ENCODE measurements at places on chromosomes 1 and 21. TPM values are rescaled to one million over a fixed set of nuclear protein-coding genes. Genes with fewer than 3 reads are reported as not detected.

DNA sequence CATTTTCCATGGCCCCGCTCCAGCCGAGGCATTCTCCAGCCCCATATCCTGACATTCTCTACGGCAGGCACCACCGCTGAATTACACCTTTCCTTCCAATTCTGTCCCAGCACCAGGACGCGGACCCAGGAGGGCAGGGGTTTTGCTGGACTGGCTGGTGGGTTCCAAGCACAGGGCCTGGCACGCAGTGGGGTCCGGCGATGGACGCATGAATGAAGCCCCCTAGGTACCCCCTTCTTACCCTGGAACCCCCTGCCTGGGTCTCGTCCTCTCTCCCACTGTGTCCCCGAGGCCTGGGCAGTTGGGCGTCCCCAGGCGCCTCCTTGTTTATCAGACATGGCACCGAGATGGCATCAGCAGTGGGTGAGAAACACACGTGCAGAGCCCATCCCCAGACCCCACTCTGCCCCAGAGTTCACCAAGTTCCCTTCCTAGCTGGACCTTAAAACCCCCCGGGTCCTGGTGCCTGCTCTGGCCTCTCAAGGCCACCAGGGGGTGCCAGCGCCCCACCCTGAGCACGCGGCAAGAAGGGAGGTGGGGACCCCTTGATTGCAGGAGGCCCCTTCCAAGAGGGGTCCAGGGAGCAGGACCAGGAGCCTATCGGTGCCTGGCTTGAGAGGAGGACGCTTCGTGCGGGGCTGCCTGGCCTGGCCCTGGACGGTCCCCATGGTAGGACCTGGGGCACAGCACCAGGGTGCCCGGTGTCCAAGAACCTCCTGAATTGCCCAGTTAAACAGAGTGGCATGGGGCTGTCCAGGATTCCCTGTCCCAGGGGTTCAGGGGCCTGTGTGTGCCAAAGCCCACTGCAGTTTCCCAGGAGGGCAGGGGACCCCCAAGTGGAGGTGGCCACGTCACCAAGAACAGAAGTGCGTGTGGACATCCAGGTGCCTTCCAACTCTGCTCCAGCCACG is 46.1 kb downstream of the MEGF6 start:
- peak; percentile 35 for DNase-seq

GRCh38 chr1:3774276-3774945 is 1.9 kb downstream of the SMIM1 start:
- no peak for DNase-seq

DNA sequence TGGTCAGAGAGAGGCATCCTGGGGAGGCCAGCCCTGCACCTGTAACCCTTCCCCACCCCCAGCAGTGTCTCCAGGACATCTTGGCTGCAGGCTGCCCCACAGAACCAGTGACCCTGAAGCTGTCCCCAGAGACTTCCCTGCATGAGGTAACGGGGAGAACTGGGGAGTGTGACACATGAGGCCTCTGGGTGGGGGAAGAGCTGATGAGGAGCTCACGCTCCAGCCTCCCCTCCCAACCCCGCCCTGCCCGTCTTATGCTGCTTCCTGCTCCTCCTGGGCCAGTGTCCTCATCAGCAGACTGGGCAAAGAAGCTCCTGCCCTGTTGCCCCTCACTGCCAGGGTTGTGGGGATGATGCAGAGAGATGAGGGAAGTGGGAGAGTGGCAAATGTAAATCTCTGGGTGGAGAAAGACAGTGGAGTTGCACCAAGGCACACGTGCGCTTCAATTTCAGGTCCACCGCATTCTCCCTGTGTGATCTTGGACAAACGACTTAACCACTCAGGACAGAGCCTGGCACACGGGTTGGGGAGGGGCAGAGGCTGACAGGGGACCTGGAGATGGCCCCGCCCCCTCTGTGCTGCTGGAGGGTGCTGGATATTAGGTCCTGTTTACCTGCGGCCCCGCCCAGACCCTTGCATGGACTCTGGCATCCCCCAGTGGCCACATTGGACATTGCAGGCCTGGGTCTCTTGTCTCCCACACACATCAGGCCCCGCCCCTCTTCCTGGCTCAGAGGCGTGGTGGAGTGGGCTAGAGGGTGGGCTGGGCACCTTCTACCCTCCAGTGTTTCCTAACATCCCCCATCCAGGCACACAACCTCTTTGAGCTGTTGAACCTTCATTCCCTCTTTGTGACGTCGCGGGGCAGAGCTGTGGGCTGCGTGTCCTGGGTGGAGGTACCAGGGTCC is 12.3 kb downstream of the CLCNKB start:
- peak; percentile 85 for DNase-seq

- DNase-seq, result no peak
Observed at GRCh38 chr1:244414543-244414942, 37.2 kb downstream of the ADSS2 start.

DNA sequence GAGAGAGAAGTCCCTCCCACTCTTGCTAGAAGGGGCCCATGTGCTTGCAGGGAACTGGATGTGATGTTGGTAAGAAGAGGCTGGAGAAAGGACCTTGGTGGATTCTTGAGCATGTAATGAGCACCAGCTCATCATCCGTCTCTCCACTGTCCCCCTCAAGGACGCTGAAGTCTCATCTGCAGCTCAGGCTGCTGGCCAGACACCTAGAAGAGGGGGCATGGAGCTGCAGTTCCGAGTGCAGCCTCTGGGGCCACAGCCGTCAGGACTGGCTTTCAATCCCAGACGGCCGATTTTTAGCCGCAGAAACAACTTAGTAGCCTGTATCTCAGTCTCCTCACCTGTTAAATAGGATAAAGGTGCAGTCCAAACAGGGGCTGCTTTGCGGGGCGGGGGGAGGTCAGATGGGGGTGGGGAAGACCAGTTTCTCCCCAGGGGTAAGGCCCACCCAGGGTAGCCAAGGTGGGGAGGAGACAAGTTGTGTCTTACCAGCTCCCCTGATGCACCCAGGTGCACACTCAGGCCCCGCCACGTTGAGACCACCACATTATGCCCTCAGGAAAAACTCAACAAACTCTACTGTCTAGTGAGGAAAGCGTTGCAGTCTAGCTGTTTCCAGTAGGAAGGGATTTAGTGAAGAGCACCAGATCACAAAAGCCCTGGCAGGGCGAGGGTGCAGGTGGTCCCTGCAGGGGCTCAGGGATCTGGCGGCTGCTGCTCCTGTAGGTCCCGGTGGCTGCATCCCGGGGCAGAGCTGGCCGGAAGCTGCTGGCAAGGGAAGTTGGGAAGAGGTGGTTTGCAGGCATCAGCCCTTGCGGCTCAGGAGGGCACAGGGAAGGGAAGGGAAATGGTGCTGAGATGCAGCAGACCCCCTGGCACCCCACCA is 29.5 kb downstream of the LDLRAP1 start:
- DNase-seq, result peak; percentile 41

SCYL3 gene
- total RNA-seq, result 7.7 TPM

SMCP gene
- not detected for total RNA-seq

Data from activated T-cell treated with anti-CD3 and anti-CD28 coated beads, Interleukin-2, amount 50 U/mL, for 4 hours (primary cell).